ENCODE measurements at places on chromosomes 6 and 20.
A peak's percentile ranks its signal among the peaks of the same experiment; 100 is the strongest.

DNA sequence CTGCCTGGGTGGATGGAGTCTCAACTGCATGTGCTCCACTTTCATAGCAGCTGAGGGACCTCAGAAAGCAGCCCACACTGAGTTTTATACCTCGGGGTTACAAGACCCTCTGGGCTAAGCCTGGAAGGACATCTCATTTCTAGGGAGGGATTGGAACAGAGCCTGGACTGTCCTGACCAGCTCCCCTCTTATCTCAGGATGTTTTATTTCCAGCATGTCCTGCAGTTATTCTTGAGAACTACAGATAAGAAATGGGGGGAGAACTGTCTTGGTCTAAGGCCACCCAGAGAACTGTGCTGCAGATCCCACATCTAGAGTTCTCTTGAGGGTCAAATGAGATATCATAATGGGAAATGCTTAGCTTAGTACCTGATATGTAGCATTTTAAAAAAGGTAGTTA, 97.3 kb upstream of the CHD6 start:
- DNase-seq = no peak

DNA sequence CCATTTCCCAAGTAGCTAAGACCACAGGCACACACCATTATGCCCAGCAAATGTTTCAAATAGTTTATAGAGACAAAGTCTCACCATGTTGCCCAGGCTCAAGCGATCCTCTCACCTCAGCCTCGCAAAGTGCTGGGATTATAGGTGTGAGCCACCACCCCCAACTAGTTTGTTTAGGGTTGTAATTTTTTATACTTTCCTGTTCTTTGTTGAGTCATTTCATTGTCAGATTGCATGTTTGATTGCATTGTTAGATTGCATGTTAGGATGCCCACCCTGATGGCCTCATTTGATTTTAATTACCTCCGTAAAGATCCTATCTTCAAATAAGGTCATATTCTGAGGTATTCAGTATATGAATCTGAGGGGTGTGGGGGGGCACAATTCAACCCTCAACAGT, 73.3 kb upstream of the SASH1 start:
- DNase-seq = no peak

DNA sequence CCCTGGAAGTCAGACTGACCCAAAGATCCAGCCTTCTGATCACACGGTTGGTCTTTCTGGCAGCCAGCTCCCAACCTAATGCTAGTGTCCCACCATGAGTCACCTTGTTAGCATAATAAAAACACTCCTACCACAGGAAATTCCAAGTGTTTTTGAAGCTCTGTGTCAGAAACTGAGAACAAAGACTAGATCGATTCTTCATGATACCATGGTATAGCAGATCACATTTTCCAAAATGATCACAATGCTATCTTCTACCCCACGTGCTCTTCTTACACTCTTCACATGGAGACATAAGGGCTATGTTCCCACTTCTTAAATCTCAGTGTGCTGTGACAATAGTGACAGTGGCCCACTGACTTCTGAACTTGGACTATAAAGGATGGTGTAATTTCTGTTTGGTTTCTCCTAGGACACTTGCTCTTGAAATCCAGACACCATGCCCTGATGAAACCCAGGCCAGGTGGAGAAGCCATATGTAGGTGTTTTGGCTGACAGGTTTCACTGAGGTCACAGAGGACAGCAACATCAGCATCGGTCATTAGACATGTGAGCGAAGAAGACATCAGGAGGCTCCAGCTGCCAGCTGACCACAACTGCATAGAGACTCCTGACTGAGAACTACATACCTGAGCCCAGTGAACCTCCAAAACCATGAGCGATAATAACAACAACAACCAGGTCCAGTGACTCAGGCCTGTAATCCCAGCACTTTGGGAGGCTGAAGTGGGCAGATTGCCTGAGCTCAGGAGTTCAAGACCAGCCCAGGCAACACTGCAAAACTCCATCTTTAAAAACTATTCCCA, 57.5 kb downstream of the MKKS start:
- DNase-seq = peak; percentile 87

GRCh38 chr6:70879496-70879895, 77.4 kb downstream of the B3GAT2 start:
- no peak for DNase-seq

DNA sequence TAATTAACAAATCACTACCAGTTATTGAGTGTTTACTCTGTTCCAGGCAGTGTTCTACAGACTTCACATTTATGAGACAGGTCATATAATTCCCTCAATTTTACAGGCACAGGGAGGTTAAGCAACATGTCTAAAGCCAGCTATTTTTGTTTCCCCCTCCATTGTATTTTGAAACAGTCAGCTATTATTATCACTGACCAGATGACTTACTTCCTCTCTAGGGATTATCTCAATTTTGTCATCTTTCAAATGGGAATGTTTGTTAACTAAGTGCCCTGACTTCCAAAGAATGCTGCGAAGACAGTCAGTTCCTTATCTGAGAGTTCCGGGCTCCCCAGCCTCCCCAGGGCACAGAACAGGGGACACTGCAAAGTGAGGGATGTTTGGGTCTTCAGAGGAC, 5.6 kb upstream of the CNPY3 start:
- DNase-seq = no peak

DNA sequence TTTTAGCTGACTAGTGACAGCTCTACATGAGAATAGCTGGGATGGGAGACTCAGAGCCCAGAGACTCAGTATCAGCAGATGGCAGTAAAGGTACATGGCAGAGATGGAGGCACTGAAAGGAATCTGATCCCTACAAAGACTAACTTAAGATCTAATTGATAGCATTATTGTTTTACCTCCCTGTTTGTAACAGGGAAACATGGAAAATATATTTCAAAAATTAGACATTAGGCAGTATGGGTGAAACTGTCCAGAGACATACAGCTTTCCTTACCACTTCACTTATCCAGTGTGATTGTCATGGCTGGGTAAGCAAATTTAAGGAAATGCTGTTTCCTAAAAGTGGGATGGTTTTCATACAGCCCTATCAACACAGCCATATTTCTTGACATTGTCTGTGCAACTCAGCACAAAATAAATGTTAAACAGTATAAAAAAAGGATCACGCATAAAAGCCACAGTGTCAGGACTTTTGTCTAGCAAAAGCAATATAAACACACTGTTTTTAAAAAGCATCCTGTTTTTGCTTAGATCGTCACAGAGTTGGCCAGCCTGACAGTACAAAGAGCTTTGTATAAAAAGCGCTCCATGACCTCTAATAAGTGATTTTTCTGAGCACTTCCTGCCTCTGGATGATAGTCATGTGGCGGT, 376.9 kb downstream of the PHF3 start:
- peak; percentile 59 for DNase-seq

GRCh38 chr20:60490217-60491050, 532.2 kb downstream of the CDH26 start:
- DNase-seq = no peak

DNA sequence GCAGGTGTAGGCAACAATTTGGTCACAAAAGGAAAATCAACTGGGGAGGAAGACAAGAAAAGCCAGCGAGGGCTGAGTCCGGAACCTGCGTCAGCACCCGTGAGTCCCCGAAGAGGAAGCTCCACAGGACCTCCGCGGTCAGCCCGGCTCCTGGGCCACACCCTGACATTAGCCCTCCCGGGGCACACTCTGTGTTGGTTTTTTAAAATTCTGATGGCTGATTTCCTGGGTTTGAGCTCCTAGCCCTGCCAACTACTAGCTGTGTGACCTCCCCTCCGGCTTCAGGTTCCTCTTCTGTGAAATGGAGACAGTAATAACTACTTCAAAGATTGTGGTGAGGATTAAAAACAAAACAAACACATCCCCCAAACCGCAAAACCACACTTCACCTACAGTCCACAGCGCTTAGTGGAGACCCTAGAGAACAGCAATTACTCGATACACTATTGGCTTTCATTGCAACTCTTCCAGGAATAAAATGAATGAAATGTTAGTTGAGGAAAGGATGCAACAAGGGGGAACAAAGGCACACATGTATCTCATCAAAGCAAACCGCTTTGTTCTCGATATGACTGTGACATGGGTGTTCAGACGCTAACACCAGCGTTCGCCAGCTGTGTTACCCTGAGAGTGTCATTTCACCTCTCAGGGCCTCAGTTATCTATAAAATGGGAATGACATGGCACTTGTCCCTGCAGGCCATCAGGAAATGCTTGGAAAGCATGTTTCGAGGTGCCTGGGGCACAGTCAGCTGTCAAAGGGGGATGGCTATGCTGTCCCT, 985 bp downstream of the ZBP1 start:
- DNase-seq = no peak

- DNase-seq = no peak
These were observed 46.0 kb upstream of the TOP1 start for GRCh38 chr20:40982415-40983145.

DNA sequence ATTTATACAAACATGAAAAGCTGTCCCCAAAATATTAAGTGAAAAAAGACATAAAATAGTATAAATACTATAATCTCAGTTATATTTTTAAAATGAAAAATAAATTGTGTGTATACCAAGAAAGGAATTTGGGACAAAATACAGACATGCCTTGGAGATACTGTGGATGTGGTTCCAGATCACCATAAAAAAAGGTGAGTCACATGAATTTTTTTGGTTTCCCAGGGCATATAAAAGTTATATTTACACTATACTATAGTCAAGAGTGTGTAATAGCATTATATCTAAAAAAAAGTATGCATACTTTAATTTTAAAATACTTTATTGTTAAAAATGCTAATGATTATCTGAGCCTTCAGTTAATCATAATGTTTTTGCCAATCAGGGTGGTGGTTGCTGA, 17.4 kb upstream of the SDHAF4 start:
- no peak for DNase-seq

DNA sequence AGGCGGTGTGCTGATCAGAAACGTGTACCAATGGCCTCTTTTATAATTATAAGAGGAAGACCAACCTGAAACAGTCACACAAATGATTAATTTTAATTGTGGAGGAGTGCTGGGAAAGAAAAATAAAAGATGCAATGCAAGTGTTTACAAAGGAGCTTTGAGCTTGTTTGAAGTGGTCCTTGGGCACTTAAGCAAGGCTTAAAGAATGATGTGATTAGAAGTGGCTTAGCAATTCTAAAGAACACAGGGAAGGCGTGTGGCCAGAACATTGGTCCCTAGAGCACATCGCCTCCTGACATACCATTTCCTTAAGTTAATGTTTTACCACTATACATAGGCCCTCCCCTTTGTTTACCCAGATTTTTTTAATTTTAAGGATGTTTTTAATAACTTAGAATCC, 26.1 kb downstream of the PTPN1 start:
- DNase-seq = no peak

Measured in astrocyte of the spinal cord (primary cell).